ENCODE measurements at places on chromosomes 13 and 19.

DNA sequence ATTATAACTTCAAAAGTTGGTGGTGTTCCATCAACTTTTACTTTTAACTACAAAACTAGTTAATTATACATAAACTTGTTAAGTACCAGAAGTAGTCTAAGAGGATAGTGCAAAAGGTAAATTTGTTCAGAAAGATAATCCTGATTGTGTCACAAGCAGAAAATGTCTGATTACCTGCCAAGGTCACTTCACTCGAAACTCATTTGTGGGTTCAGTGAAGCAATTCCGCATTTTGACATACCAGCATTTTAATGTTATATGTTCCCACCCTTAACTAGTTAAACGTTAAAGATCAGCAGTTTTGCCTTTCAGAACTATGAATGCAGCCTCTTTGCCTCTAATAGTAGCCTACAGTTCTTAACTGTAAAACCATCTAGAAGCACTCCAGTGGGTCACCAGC lies 5.6 kb downstream of the EDNRB start:
- H3K36me3 ChIP-seq, result no peaks in the 10 kb centered on the region
- no peak for DNase-seq
- no peak overlapping the region for H3K27ac ChIP-seq
- no peak overlapping the region for H3K4me3 ChIP-seq

- DNase-seq, result no peak
- no peaks in the 10 kb centered on the region for H3K4me1 ChIP-seq
- H3K36me3 ChIP-seq, result no peaks in the 10 kb centered on the region
- H3K27ac ChIP-seq, result no peak overlapping the region
- no peak overlapping the region for H3K4me3 ChIP-seq
- peaks cover 15% of the 10 kb centered on the region for H3K27me3 ChIP-seq
Measured at GRCh38 chr19:13646758-13647157, 117.6 kb upstream of the MRI1 start.

DNA sequence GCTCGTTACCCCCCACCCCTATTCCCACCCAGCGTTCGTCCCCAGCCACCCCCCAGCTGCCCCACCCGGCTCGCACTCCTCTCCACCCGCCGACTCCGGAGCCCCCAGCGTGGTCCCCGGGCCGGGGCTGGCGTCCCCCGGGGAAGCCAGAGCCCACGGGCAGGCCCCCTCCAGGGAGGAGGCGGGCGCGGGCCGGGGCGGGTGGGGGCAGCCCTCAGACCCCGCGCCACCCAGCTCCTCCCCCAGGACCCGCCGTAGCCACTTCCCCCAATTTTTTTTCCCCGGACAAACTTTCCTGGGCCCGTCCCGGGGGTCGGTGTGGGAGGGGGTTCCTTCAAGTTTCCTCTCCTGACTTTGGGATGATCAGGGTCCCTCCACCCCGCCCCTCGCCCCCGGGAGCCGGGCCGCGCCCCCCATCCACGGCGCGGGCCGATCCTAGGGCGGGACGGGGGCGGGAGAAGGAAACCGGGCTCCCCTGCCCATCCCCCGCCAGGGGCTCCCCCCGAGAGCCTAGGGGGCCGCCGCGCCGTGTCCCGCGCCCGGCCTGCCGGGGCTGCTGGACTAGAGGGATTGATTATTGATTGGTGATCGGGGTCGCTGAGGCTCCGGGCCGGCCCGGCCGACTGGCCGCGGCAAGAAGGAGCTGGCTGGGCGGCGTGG lies 927 bp upstream of the TSHZ3 start:
- H3K4me3 ChIP-seq, result peak overlapping the region; percentile 75
- no peaks in the 10 kb centered on the region for H3K36me3 ChIP-seq
- DNase-seq, result peak; percentile 51
- peaks cover 53% of the 10 kb centered on the region for H3K4me1 ChIP-seq
- no peak overlapping the region for H3K27ac ChIP-seq

DNA sequence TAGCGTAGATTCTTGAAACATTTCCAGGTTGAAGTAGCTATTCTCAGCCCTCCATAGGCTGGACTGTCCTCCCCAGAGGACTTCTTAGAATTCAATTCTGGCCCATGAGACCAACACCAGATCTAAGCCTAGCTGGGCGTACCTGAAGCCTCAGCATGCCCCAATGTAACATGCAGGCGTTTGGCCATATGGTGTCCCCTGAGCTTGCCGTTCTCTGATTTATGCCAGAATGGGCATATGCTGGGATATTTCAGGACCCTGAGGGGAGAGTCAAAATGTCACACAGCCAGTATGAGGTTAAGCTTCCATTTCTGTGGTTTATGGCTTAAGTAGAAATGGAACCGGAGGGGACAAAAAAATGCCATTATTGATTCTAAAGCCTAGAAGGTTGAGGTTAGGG lies 317.7 kb upstream of the OBI1 start:
- no peak overlapping the region for H3K27ac ChIP-seq
- H3K4me3 ChIP-seq, result no peak overlapping the region
- H3K4me1 ChIP-seq, result no peaks in the 10 kb centered on the region

DNA sequence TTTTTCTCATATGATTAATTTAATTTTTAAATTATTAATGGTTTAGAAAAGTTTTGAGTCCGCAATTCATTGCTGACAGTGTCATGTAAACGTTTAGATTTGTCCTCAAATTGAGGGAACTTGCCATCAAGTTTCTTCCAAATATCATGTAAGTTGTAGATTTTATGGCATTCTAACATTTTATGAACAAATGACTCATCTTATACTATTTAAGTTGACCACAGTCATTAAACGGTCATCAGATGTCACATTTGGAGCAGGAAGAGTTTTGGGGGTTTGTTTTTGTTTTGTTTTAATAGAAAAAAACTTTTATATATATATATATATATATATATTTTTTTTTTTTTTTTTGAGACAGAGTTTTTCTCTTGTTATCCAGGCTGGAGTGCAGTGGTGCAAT lies 4.3 kb downstream of the ZNF114 start:
- H3K36me3 ChIP-seq, result peaks cover 38% of the 10 kb centered on the region
- H3K4me1 ChIP-seq, result peaks cover 27% of the 10 kb centered on the region
- H3K27me3 ChIP-seq, result peaks cover 13% of the 10 kb centered on the region
- H3K27ac ChIP-seq, result no peak overlapping the region
- H3K4me3 ChIP-seq, result no peak overlapping the region

GRCh38 chr19:44212866-44213346 lies 574 bp downstream of the ZNF227 start:
- H3K27ac ChIP-seq, result peak overlapping the region; percentile 64
- peaks cover 3% of the 10 kb centered on the region for H3K27me3 ChIP-seq
- H3K36me3 ChIP-seq, result peaks cover 60% of the 10 kb centered on the region
- DNase-seq, result no peak

- H3K27ac ChIP-seq, result peak overlapping the region; percentile 89
- H3K36me3 ChIP-seq, result peaks cover 66% of the 10 kb centered on the region
- DNase-seq, result no peak
- H3K4me1 ChIP-seq, result peaks cover 75% of the 10 kb centered on the region
Measured at GRCh38 chr13:98460516-98460915, 116.4 kb downstream of the STK24 start.

DNA sequence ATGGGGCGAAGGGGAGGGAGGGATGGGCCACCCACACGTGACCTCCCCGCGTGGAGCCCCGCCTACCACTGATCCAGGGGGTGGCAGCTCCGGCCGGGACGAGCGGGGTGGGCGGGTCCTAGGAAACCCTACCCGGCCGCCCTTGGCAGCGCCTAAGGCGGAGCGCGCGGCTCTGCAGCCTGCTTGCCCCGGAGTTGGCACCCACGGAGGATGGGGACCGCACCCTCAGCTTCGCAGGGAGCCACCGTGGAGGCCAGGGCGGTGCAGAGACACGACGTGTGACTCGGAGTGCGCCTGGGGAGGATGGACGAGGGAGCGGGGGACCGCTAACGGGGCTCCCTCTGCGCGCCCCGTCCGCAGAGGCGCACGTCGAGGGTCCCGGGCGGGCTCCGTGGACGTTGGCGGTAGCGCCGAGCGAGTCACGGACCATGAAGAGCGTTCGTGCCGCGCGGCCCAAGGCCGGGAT lies at the start of gene RGS9BP:
Gene RGS9BP, plus strand, starts transcription at position 129 of the 466 bp plus-strand sequence. CDS start 416 bp downstream, outside the sequence.
- H3K27me3 ChIP-seq, result peaks cover 58% of the 10 kb centered on the region
- no peak within 1 kb of the TSS for H3K27ac ChIP-seq
- H3K36me3 ChIP-seq, result no peaks in the 10 kb centered on the region
- peak; percentile 64 for DNase-seq
- H3K4me1 ChIP-seq, result peaks cover 23% of the 10 kb centered on the region
- H3K4me3 ChIP-seq, result peak within 1 kb of the TSS; percentile 82

DNA sequence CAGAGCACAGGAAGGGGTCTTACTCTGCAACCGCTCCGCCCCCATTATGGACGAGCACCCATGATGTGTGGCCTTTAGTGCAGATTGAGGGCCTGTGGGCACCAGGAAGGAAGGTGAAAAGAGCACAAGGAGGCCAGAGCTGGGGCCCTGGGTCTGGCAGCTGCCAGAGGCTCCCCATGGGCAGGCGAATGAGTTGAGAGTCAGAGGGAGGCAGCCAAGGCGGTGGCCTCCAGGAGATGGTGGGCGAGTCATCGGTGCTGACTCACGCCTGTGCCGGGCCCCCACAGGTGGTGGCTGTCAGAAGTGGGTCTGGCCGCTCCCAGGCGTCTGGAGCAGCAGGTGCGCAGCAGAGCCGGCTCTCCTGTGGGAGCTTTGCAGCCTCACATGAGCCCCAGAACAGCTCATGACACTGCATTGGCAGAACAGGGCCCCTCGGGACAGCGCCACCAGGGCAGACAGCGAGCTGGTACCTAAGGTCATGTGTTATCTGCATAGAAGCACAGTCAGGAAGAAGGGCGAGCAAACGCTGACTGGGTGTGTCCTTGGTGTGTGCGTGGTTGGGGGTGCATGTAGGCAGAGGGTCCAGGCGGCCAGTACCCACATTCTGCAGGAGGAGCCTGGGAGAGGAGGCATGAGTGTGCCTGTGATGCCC lies 68.8 kb downstream of the CHST8 start:
- peaks cover 6% of the 10 kb centered on the region for H3K4me1 ChIP-seq
- H3K4me3 ChIP-seq, result no peak overlapping the region
- H3K27me3 ChIP-seq, result peaks cover 30% of the 10 kb centered on the region
- DNase-seq, result no peak

DNA sequence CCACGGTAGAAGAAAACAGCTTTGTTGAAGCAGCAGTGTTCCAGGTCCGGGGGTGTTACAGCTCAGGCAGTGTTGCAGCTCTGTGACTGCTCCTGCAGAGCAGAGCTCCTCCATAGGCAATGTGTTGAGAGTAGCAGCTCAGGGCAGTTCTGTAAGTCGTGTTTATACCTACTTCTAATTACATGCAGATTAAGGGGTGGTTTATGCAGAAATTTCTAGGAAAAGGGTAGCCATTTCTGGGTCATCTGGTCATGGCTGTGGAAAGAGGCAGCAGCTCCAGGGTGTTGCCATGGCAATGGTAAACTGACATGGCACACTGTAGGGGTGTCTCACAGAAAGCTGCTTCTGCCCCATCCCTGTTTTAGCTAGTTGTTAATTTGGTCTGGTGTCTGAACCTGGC lies 316.4 kb downstream of the GPC5 start:
- DNase-seq, result no peak
- H3K4me1 ChIP-seq, result peaks cover 8% of the 10 kb centered on the region
- peak overlapping the region; percentile 18 for H3K4me3 ChIP-seq
- H3K27me3 ChIP-seq, result no peaks in the 10 kb centered on the region
- no peaks in the 10 kb centered on the region for H3K36me3 ChIP-seq

DNA sequence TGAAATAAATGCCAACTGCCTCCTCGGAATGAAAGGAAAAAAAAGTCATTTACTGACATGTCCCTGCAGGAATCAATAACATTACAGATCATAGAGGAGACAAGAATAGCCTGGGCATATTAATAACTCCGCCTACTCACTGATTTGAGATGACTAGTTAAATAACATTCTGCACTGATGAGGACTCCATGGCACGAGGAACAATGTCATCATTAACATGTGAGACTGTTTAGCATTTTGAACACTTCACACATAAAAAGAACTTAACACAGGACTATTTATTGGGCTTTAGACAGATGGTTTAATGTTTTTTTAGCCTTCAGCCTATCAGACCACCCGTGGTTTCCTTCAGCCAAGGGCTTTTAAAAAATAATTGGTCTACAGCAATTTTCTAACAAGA lies 170.1 kb downstream of the OLFM4 start:
- H3K4me1 ChIP-seq, result peaks cover 22% of the 10 kb centered on the region
- H3K4me3 ChIP-seq, result no peak overlapping the region
- no peak overlapping the region for H3K27ac ChIP-seq
- no peaks in the 10 kb centered on the region for H3K36me3 ChIP-seq
- no peak for DNase-seq
- H3K27me3 ChIP-seq, result peaks cover 41% of the 10 kb centered on the region

DNA sequence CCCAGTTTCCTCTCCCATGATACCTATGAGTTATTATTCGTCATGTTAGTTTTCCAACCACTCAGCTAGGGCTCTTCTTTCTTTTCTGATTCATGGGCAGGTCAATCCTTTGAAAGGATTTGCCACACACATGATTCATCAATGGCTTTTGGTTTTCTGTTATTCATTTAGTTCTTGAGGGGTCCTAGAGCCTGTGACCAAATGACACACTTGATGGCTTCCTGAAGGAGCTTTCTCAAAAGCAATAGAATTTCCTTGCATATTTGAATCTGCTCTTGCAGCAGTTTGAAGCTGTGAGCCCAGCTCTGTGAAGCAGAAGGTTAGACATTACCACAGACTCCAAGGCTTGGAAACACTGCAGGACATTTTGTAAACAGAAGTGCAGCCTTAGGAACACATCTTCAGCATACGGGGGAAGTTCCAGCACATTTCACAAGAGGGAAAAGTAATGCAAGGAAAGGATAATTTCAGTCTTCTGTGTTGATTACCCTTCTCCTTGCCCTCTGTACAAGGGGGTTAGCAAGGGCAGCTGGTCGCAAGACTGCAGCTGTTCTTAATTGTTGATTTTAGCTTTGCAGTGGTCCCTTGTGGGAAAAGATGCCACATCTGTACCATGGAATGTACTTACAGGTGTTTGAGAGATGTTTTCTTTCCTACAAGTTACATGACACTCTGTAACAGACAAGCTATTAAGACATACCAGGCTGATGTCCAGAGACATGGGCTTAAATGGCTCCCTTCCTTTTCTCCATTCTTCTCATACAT lies 338.6 kb downstream of the KCNRG start:
- peaks cover 70% of the 10 kb centered on the region for H3K4me1 ChIP-seq
- peak overlapping the region; percentile 32 for H3K4me3 ChIP-seq
- H3K36me3 ChIP-seq, result peaks cover 3% of the 10 kb centered on the region
- H3K27ac ChIP-seq, result peak overlapping the region; percentile 90

DNA sequence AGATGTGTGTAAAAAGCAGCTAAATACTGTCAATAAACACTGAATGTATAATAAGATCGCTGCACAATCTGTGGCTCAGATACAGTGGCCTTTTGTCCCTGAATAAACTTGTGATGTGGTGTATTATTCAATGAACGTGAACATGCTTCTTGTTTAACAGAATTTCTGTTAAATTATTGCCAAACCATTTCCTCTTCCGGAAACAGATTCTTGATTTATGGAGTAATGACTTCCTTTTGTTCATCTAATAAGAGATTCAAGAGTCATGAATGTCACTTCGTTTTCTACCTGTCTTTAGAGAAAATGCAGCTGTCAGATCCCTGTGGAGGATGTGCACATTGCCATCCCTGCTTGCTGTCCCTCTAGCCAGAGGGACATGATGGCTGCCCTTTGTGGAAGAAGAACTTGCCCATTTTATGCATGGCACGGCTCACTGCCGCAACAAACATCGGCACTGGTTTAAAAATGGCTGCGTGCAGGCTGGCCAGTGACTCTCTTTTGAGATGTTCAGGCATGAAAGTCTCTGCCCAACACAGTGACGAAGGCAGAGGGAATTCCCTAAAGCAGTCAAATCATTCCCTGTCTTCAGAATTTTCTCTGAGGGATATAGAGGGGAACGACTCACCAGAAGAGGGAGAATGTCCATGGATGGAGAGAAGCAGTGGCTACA lies 3.1 kb upstream of the TNFSF13B start:
- H3K4me1 ChIP-seq, result peaks cover 13% of the 10 kb centered on the region
- no peaks in the 10 kb centered on the region for H3K27me3 ChIP-seq
- peak overlapping the region; percentile 53 for H3K27ac ChIP-seq

GRCh38 chr13:59229861-59230260 lies 933.9 kb downstream of the DIAPH3 start:
- H3K36me3 ChIP-seq, result peaks cover 9% of the 10 kb centered on the region
- H3K4me1 ChIP-seq, result peaks cover 38% of the 10 kb centered on the region
- H3K4me3 ChIP-seq, result no peak overlapping the region
- no peaks in the 10 kb centered on the region for H3K27me3 ChIP-seq
